GM03348 (cell line): ENCODE measurements at places on chromosomes 7 and 10.

DNA sequence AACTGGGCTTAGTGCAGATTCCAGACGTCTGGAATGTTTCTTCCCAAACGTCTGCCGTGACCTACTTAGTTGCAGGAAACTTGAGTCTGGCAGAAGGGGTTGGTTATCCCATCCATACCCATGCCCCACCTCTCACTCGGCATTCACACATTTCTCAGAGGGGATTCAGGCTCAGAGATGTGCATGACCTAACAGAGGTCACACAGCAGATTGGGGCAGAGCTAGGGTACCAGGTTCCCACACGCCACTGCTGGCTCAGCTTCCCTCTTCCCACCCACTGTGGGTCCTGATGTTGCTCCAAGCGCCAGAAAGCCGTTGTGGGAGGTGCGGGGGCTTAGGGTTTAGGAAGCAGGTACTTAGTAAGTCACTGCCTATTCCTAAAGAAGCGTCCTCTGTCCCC is 3.0 kb downstream of the UCMA start:
- DNase-seq = no peak

- DNase-seq = no peak
Measured at GRCh38 chr7:106915873-106916272, 50.8 kb downstream of the PIK3CG start.

GRCh38 chr10:46064269-46064817 is 18.3 kb upstream of the MSMB start:
- DNase-seq = no peak

DNA sequence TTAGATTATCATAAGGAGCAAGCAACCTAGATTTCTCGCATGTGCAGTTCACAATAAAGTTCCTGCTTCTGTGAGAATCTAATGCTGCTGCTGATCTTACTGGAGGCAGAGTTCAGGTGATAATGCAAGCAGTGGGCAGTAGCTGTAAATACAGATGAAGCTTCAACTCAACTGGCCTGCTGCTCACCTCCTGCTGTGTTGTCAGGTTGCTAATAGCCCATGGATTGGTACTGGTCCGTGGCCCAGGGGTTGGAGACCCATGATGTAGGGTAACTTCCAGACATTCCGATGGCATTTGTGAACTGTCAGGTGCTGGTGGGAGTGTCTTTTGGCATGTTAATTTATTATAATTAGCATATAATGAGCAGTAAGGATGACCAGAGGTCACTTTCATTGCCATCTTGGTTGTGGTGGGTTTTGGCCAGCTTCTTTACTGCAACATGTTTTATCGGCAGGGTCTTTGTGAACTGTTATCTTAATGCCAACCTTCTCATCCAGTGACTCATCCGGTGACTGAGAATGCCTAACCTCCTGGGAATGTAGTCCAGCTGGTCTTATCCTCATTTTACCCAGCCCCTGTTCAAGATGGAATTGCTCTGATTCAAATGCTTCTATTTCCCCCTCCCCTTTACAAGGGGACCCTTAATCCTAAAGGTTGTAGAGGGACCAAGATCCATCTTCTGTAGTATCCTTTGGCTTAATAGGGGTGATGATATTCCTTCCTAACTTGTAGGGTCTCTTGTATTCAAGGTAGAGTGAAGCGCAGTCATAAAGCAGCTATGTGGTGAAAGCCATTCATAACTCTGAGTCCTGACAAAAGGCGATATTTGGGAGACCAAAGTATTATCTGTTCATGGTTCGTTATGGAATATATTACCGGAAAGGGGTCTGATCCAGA is 165.8 kb downstream of the CCSER2 start:
- DNase-seq = peak; percentile 12

- DNase-seq = no peak
Measured at GRCh38 chr7:76231071-76231470, 29.4 kb downstream of the SRRM3 start.

DNA sequence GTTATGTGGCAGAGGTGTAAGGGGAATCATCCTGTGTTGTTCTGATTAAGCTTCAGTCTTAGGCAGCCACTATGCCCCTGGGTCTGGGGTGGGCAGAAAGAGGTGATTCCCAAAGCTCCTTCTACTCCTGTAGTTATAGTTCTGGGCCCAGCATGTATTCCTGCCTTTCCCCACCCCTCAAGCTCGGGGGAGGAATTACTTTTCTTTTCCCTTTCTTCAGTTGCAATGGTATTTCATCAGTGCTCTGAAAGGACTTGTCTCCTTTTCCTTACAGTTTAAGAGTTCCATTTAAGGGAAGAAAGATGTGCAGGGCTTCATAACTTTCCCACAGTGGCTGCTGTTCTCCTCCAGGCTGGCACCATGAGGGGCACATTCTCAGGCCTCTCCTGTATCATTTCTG is 94.2 kb downstream of the MTPAP start:
- no peak for DNase-seq

DNA sequence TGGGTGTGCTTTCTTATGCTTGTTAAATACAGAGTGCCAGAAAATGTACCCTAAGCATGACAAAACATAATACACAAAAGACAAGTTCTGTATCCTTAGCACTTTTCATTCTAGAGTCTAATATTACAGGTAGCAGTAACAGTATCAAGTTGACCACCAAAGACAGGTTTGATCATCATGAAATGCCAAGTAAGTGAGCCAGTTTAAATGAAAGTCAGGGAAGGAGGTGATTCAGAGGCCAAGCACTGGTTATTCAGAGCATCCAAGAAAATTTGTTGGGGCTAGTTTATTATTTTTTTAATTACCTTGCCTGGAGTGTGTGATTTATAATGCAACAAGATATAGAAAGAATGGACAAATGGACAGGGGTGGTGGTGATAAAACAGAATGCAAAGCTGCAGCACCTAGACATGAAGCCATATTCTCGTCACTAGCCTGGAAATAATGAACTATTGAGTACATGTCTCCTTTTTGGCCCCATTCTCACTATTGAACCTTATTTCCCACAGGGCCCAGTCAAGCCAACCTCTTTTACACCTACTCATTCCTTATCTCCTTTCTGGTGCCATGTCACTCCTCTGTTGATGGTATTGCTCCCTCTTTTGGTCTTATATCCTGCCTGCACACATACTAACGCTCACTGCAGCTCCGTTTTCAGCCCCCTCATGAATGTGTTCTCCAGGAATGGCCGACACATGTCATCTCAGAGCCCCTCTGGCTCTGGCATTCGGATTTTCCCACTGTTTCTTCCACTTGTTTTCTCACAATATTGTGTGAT is 78.6 kb upstream of the GLCCI1 start:
- DNase-seq = no peak

DNA sequence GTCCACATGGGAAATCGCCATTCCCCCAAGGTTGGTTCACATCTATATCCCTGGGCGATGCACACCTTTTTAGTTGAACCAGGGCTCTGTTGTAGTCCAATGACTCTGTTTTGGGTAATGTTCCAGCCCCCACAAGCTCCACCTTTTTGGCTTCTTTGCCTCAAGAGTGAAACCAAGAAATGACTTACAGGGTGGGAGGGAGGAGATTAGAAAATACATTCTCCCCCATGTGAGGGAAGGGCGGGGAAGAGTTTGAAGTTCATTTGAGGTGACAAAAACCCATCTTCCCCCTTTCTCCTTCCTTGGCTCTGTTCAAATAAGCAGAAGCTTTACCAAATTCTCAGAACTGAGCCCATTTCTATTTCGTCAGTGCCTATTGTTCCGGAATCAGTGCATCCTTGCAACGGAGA is 82.8 kb downstream of the GATA3 start:
- no peak for DNase-seq

GRCh38 chr10:122829454-122829853 is 16.2 kb downstream of the CUZD1 start:
- DNase-seq = no peak

GRCh38 chr7:28033386-28033785 is 147.2 kb downstream of the JAZF1 start:
- DNase-seq = no peak

- no peak for DNase-seq
Measured at GRCh38 chr7:144649120-144649519, 186.7 kb downstream of the TPK1 start.

- peak; percentile 63 for DNase-seq
Measured at GRCh38 chr7:36015733-36016132, 137.3 kb upstream of the EEPD1 start.

GRCh38 chr10:8402576-8402975 is 348.1 kb downstream of the GATA3 start:
- no peak for DNase-seq

DNA sequence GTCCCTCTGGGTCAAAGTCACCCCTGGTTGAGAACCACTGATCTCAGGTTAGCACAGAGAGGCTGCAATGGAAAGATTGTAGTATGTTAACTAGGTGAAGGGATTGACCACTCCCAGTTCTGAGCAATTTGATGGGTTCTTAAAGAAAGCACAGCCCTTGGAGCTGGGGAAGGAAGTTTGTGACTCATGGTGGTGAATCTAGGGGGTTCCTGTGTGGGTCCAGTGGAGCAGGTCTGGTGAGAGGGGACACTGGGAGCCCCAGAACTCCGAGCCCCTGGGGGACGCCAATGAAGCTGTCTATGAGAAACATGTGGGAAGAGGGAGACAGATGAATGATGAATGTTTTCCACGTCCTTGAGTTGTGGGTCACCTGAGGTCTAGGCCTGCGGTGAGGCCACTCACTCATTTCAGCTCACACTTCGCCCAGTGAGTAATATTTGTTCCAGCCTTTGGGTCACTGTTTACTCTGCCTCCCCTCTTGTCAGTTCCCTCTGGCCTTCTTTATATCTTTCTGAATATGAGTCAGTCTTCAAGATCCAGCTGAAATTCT is 341.9 kb downstream of the LRMDA start:
- DNase-seq = no peak

- DNase-seq = no peak
Measured at GRCh38 chr10:6601246-6601805, 21.2 kb upstream of the PRKCQ start.

DNA sequence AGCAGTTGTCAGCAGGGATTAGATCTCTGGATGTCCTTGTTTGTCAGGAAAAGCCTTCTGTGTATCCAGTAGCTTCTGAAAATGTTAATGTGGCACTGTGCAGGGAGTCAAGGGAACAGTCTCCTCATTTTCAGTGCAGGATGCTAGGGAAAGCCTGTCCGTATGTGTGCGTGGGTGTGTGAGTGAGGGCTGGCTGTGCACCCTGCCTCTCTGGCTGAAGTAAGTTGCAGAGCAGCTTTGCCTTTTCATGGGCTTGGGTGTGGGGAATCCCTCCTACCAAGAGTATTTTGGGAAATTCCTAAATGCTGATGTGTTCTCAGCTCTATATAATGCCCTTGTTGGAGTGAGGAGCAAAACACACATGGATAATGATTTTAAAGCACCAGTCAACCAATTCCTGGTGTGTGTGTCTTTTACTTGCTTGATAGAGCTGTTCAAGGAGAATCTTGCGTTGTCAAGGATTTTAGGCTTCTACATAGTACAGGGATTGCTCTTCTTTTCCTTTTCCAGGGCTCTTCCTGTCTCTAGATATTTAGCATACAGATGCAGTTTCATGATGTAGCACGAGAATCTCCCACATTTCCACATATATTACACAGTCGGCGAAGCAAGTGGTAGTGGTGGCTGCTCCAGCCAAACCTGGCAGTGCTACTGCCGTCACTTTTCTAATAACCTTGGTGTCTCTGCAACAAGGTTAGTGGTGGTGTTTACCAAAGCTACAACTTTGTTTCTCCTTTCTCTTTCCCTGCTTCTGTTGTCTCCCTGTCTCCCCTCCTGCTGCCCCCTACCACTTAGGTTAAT is 92.8 kb downstream of the MCU start:
- peak; percentile 81 for DNase-seq

DNA sequence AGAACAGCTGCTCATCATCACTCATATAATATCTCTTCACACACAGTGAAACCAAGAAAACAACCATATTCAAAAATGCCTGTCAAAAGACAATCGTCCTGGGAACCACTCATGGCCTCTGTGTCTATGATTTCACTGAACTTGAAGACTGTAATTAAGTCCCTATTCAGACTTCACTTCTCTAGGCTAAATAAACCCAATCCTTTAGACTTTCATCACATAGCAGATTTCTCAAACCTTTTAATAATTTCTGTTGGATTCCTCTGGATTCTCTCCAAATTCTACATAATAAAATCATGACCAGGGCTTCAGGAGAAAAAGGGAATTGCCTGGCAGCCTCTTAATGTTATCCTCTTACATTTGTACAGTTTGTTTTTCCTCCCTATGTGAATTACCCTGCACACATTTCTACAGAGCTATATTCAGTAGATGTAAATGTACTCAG is 201.1 kb downstream of the LRRN3 start:
- DNase-seq = peak; percentile 27

- no peak for DNase-seq
Measured at GRCh38 chr7:35987016-35987415, 166.0 kb upstream of the EEPD1 start.

GRCh38 chr10:72425133-72425532 is 70.4 kb upstream of the DNAJB12 start:
- DNase-seq = no peak

DNA sequence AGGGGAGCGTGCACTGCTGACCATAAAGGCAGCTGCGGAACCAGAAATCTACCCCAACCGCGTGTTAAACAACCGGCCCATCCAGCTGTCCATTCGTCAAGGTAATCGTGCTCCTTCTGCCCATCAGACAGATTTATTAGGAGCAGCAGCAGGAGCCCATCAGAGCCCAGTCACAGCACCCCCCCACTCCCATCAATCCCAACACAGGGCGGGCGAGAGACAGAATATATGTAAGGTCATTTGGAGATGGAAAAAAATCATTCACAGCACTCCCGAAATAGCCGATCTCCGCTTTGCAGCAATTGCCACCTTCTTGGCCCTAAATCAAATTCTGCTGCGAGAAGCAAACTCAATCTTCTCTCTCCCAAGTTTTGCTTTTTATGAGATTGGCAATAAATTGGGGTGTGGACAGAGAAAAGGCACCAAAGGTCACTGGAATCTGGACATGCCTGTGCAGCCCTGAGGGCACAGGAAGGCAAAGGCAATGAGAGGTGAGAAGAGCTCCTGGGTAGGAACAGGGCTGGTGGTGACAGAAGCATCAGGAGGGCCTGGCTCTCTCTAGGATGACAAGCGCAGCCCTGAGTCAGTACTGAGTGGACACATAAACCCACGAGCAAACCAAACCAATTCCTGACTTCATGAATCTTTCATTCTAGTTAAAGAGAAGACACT is 145.0 kb upstream of the ZMIZ1 start:
- no peak for DNase-seq

- DNase-seq = peak; percentile 59
Measured at GRCh38 chr7:142603870-142604448, 145.3 kb upstream of the PRSS1 start.

DNA sequence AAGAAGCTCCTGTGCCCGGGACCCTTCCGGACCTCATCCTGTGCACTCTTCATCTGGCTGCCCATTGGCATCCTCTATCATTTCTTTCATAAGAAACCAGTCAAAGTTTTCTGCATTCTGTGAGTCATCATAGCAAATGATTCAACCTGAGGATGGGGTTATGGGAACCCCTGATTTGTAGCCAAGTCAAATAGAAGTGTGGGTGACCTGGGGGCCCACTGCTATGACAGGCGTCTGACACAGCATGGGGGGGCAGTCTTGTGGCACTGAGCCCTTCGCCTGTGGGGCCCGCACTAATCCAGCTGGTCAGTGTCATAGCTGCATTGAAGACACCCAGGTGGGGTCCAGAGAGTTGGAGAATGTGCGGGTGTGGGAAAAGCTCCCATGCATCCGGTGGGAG is 230.4 kb downstream of the USP6NL start:
- DNase-seq = no peak
